ENCODE measurements at places on chromosomes 2 and 18.

DNA sequence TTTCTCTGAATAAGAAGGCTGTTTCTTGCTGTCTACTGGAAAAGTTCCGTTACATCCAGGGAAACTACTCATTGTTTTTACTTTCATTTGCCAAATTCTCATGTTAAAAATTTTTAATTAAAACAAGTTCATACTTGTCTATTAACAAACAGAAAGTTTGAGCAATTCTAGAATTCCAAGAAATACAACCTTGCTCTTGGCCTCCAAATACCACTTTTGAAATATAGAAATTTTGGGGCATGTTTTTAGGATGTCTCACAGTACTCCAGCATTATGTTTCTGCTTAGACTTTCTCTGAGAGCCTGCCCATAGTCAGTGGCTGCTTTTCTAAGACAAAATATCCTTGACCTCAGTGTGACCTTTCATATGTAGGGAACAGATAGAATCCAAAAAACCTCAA lies 228.7 kb upstream of the RND3 start:
- no peak for DNase-seq

DNA sequence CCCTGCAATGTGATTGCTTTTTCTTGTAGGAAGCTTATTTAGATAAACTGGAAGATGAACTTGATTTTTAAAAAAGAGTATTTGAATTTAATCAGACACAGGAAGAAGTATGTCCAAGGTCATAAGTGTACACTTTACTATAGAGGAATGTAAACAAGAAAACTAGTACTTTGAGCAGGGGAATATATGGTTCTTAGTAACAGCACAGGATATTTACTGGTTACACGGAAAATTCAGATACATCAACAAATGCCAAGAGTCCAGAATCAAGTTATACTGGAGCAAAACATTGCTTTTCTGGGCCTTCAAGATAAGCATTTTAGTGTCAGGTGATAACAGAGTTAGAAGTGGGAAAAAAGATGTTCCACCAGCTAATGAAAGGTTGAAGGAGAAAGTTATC lies 75.5 kb downstream of the EFEMP1 start:
- DNase-seq, result no peak

DNA sequence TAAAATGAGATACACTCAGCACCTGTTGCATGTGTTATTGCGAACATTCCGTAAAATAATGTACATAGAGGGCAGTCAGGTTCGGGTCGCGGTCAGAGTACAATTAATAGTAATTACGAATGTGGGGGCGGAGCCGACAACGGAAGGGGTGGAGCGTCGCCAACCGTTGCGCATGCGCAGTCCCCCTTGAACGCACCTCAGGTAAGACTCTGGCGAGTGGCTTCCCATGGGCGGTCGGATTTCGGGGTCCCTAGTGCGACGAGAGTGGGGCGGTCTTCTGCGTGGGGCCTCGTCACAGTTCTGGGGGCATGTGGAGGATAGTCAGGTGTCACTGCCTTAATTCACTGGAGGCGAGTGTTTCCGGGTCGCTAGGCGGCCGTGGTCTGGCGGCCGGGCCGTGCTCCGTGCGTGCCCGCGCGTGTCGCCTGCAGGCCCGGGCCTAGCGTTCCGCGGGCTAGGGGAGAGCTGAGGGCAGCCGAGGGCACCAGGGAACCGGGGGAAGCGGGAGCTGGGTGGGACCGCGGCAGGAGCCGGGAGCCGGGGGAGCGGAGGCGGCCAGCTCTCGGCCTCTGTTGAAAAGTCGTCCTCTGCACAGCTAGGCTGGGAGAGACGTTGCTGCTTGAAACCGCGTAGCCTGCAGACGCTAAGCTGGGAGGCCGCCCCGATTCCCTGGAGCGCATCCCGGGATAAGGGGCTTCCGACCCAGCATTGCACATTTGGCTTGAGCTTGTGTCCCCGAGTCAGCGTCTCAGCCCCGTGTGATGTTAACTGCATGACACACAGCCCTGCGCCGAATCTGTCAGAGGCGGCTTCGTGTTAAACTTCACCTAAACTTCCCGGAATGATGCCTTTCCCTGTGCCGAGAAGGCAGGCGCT lies at the start of gene CEBPZOS:
CEBPZOS (plus strand) TSS at position 177 of the 876 bp plus-strand sequence. CDS start 3,209 bp downstream, outside the sequence.
- DNase-seq, result peak; percentile 58

DNA sequence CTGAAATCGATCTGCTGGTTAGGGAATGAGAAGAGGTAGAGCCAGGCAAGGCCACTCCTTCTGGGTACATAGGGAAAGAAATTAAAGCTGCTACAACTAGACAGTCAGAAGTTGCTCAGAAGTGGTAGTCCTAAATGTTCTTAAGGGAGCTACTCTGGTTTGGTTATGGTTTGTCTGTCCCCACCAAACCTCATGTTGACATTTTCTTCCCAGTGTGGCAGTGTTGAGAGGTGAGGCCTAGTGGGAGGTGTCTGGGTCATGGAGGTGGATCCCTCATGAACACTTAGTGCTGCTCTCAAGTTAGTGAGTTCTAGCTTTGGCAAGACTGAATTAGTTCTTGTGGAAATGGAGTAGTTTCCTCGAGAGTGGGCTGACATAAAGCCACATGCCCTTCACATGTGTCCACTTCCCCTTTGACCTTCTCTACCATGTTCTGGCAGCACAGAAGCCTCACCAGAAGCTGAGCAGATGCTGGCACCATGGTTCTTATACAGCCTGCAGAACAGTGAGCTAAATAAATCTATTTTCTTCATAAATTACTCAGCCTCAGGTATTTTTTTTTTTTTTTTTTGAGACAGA lies 14.7 kb downstream of the RNF103 start:
- no peak for DNase-seq

GRCh38 chr2:220366765-220367164 lies 739.3 kb downstream of the SLC4A3 start:
- no peak for DNase-seq

DNA sequence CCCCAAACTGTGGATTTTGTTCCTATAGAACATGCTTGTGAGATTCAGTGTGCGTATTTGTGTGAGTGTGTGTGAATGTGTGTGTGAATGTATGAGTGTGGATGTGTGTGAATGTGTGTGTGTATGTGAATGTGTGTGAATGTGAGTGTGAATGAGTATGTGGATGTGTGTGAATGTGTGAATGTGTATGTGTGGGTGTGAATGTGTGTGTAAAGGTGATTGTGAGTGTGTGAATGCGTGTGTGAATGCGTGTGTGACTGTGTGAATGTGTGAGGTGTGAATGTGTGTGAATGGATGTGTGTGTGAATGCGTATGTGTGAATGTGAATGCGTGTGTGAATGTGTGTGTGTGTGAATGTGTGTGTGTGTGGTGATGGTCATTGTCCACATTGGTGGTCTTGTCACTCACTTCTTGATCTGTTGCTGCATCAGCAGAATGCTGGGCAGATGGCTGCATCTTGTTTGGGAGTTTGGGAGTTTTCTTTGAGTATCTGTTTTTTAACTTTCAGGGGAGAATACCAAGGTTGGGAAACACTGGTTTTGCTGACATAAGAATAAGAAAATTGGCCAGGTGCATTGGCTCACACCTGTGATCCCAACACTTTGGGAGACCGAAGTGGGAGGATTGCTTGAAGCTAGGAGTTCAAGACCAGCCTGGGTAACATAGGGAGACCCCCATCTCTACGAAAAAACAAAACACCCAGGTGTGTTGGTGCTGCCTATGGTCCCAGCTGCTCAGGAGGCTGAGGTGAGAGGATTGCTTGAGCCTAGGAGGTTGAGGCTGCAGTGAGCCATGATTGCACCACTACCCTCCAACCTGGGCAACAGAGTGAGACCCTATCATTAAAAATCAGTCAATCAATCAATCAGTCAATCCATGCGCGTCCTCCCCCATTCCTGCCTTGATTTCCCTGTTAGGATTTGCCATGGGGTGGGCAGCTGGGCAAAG lies 18.2 kb downstream of the AGAP1 start:
- DNase-seq, result no peak

- DNase-seq, result no peak
Observed at GRCh38 chr2:151981886-151982285, 117.0 kb downstream of the CACNB4 start.

GRCh38 chr2:24912523-24912922 lies 7.5 kb downstream of the ADCY3 start:
- DNase-seq, result no peak

GRCh38 chr18:7062811-7063210 lies 54.8 kb downstream of the LAMA1 start:
- DNase-seq, result no peak

GRCh38 chr2:167653131-167653530 lies 594.3 kb downstream of the STK39 start:
- DNase-seq, result no peak

DNA sequence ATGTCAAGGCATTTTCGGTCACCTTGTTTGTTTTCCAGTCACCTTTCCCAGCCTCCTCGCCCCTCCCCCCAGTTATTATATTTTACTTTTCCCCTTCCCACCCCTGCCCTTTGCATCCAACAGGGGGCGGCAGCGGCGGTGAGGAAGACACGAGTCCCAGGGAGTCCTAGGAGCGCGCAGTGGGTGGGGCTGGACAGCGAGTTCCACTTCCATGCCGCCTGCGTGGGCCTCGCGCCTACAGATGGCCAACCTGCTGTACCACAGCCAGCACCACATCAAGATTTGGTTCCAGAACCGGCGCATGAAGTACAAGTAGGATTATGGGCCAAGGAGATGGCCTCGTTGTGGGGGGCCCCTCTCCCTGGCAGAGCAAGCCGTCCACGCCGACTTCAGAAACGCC lies 37.2 kb upstream of the EVA1A start:
- DNase-seq, result no peak

- no peak for DNase-seq
Observed at GRCh38 chr2:215750763-215751162, 262.6 kb downstream of the MREG start.

DNA sequence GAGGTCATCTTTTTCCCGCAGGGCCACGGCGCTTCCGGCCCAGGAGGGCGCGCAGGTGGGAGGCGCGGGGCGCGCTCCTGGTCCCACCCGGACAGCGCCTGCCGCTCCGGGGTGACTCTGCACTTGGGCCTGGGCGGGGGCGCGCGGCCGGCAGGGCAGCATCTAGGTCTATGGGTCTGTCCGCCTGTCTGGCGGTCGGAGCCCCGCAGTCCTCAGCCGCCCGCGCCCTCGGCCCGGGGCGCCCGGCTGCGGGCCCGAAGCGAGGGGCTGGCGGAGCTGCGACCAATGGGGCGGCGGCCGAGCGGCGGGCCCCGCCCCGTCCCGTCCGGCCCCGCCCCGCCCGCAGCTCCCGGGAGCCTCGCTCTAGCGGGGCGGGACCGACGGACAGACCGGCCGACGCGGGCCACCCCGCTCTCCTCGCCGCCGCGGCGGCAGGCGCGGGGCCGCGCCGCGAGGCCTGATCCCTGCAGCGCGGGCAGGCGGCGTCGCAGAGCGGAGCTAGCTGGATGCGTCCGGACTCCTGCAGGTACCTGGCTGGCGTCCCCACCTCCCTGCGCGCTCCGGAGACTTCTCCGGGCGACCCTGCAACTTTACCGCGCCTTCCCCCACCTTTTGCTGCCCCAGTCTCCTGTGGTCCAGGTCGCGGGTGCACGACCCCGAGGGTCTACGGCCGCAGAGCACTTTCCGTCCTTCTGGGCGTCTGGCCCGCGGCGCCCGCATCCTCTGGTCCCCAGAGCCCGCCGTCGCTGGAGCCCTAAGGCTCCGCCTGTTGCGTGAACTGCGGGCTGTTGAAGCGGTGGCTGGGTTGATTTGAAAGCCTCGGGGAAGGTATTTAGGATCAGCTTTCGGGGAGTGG lies at the start of gene KCNS3:
KCNS3 (plus strand) TSS at position 387 of the 856 bp plus-strand sequence. CDS start 52,342 bp downstream, outside the sequence.
- DNase-seq, result no peak

Data from NCI-H2081 treated with DMSO at 0.1 percent for 48 hours (cell line).